ENCODE measurements at places on chromosomes 13 and 19. TPM values are rescaled to one million over a fixed set of nuclear protein-coding genes. Genes with fewer than 3 reads are reported as not detected.

Gene CILP2
- under 0.01 TPM for total RNA-seq

Gene CAMSAP3
- total RNA-seq = 4.4 TPM

Gene FGF21
- total RNA-seq = 0.34 TPM

Gene ZNF557
- 16.4 TPM for total RNA-seq

Gene CCDC8
- 16.1 TPM for total RNA-seq

Gene FOSB
- total RNA-seq = 15.4 TPM

Gene BEST2
- not detected for total RNA-seq

Gene TMEM238
- 2.3 TPM for total RNA-seq

Gene SIGLEC5
- total RNA-seq = not detected

Gene SLC15A1
- 1.3 TPM for total RNA-seq

Gene KLF5
- total RNA-seq = 79.6 TPM

Gene FAM216B
- not detected for total RNA-seq

Gene CACNA1A
- total RNA-seq = not detected

Gene C3
- 260 TPM for total RNA-seq

Gene LRG1
- 2.1 TPM for total RNA-seq

Gene OR4F17
- total RNA-seq = not detected

Gene MZT1
- total RNA-seq = 14.7 TPM

Gene STOML3
- not detected for total RNA-seq

Gene CABP5
- not detected for total RNA-seq

Gene CCNA1
- total RNA-seq = 17.0 TPM

Gene ZNF536
- not detected for total RNA-seq

Gene NKPD1
- total RNA-seq = 0.93 TPM

Gene ERICH4
- not detected for total RNA-seq

Gene MCEMP1
- total RNA-seq = under 0.01 TPM

Gene SLC25A41
- total RNA-seq = 0.21 TPM

Gene KLK14
- total RNA-seq = under 0.01 TPM

Gene SGCG
- total RNA-seq = 7.5 TPM
